ENCODE measurements at places on chromosomes 4 and X.
A peak's percentile ranks its signal among the peaks of the same experiment; 100 is the strongest.

DNA sequence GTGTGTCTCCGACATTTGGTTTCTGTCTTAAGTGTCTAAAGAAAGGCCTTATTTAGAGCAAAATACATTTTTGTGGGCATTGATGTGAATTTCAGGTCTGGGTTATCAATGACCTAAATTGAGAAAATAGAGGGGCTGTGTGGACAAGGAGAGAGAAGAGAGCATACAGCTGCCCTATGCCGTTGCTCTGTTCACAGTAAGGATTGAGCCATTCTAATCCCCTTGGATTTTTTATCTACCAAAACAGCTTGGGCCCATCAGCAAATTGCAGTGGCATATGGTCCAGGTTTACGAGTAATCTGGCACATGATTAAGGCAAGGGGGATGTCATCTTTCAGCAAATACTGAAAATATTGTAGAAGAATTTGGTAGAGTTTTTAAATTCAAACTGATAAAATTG is 210.2 kb downstream of the ANTXR2 start:
- no peak for DNase-seq

GRCh38 chrX:144388738-144389137 is 504.9 kb downstream of the UBE2NL start:
- DNase-seq, result no peak

- DNase-seq, result no peak
These were observed 32.9 kb downstream of the HERC6 start for GRCh38 chr4:88411491-88412096.

- DNase-seq, result no peak
These were observed 537.1 kb upstream of the CXorf51A start for GRCh38 chrX:147351644-147352043.

- DNase-seq, result no peak
These were observed 32.1 kb downstream of the SYTL5 start for GRCh38 chrX:38038501-38038900.

DNA sequence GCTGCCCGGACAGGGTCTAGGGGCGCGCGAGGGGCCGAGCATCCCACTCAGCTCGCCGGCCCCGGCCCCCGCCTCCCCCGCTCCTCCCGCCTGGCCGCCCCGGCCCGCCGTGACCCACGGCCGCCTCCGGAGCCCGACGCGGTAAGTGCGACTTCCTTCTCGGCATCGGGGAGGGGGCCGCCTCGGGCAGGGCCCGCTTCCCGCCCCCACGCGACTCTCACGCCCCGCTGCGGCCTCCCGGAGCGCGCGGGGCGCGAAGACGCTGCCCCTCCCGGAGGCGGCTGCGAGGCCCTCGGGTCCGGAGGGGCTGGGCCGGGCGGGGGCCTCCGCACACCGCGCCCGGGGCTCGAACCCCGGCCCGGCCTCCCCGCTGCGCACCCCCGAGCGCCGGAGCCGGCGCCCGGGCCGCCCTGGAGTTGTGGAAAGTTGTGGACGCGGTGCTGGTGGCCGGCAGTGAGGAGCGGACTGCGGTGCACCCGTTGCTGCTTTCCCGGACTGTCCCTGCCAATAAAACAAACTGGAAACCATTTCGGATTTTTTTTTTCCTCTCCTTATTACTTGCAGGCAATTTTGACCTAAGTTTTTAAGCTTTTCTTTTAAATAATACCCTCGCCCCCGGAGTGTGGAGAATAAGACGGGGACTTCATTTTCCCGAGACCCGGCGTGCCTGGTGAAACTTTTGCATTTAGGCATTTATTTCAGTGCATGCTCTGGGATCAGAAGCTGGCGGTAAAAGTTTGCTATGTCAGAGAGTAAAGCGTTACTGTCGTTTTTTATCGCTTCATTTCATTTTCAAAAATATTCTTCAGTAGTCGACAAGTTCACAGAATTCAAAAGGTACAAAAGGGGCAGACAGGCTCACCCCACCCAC is 13.0 kb upstream of the TMEM156 start:
- no peak for DNase-seq

DNA sequence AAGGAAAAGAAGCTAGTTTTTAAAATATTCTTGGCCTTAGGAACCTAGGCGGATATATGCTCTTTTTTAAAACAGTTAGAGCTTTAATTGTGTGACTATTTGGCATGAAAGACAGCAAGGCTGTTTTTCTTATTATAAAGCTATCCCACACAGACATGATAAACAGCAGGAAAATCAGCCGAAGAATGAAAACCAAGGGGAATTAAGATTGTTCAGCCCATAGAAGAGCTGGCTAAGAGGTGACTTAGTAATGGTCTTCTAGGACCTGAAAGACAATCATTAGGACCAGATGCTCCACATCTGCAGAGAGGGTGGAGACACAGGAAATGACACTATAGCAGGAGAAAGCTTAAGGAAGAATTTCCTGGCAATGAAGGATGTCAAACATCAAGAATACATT is 171.4 kb upstream of the NRK start:
- DNase-seq, result no peak

DNA sequence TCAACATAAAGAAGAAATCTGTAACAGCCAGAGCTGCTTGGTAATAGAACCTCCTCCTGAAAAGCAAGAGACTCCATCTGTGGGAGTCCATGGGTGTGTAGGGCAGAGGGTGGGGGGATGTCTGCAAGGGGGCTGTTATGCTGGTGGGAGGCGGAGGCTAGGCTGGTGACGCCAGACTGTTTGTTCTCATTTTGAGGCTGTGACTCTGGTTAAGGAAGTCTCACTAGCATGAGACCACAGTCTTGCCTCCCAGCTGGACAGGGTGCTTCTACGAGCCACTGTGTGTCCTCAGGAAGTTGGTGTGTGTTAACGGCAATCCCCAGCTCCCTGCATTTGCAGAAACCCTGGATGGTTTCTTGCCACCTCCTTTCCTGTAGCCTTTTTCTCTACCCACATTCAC is 79.8 kb downstream of the NSUN7 start:
- DNase-seq, result no peak

DNA sequence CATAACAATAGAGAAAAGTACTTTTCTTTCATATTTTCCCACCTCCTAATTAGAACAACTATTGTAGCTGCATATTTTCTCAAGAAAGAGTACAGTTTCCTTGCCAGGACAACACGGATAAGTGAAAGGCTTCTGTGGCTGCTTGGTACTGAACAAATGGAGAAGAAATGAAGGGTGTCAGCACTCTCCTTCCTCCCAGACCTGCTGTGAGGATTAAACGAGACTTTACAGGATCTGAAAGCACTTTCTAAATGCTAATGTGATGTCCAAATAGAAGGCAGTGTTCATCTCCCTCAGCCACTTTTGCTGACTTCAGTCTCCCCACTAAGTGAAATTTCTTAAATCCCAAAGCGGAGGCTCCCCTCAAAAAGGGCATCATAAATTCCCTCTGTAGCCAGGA is 13.9 kb downstream of the NIPAL1 start:
- no peak for DNase-seq

DNA sequence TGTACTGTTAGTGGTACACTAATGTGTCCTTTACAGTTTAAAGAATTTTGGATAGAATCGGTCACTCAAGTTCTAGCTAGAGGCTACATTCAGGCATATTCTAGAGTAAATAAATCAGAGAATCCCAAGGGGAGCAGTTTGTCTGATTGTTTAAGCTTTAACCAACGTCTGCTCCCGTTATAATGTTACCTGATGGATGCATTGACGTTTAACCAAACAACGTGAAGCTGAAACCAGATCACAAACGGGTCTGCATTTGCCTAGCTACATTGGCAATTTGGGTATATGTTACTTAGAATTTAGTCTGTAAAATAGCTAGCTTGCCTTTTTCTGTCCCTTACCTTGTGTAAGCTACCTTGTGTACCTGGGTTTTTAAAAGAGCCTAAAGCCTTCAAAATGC is 1.6 kb downstream of the PI4K2B start:
- no peak for DNase-seq

DNA sequence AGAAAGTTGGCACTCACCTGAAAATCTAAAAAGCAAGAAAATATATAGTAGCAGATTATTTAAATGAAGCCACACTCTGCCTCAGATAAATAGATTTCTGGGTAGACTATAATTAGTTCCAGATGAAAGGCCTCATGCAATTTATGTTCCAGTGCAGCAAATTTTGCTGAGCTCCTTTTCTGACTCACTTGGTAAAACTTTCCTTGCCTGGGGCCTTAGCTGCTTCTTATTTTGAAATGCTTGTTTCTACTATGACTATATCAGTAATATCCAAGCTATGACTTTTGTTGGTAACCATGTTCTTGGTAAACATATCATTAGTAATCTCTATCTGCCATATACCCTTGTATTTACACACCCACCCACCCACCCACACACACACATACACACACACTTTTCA is 961.8 kb downstream of the SH3BGRL start:
- no peak for DNase-seq

- DNase-seq, result no peak
These were observed 5.7 kb downstream of the CD99 start for GRCh38 chrX:2696698-2697215.

DNA sequence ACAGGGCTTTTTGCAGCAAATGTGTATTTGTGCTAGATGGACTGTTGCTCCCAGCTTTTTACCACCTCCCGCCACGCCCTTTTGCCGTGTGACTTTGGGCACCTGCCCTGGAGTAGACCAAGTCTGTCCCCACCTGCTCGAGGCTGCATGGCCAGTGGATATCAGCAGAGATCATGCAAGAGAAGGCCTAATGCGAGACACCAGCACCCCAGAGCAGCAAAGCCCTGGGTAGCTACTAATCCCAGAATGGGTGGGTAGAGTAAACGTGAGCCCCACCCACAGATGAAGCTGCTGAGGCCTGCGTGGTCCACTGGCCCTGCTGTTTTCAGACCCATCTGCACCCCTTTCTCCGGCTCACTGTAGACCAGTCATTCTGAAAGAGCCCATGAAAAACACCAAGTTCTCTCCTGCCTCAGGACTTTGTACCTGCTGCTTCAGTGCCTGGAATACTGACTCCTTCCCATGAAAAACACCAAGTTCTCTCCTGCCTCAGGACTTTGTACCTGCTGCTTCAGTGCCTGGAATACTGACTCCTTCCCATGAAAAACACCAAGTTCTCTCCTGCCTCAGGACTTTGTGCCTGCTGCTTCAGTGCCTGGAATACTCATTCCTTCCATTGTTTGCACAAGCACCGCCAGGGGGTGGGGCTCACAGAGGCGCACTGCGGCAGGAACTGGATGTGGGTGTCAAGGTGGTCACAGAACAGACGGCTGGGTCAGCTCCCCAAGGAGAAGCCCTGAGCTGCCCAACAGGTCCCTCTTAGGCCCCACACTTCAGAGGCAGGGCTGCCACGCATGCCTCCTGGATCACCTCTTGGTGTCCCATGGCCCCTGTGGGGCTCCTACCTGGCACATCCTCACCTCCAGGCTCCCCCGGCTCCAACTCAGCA is 5.1 kb upstream of the TNIP2 start:
- no peak for DNase-seq

- no peak for DNase-seq
These were observed at the start of gene OCIAD2 for GRCh38 chr4:48906206-48907173. TSS of gene OCIAD2 (minus strand) at chr4:48906774. CDS start at chr4:48904549, 2,225 bp downstream.

DNA sequence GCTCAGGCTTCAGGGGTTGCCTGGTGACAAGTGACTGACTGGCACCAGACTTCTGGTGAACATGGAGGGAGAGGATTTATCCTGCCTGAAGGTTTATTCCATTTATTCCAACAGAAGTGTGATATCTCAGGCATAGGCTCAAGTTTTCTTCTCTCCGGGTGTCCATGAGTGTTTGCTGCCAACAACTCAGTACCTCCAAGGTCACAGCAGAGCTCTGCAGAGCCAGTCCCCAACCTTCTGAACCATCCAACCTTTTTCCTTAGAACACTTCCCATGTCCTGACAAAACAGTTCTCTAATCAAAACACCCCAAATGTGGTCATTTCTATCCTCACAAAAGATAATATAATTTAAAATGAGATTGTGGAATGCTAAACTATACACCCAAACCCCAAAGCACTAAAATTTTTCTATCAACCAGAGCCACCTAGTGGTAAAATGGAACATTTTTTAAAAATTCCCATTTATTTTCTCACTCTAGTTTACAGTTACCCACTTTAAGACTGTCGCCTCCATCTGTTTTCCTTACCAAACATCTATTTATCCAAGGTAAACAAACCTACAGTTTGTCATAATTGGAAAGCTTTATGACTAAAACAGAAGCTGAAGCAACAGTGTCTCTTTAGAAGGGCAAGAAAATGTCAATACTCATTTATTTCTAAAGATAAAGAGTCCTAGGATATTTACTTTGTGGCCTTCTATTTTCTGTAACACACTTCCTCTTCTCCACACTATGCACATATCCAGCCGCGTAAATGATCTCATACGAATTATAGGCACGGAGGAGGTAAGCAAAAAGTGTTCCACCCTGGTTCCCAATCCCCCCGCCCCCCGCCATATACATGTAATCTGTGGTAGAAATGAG is 39.5 kb downstream of the TMEM154 start:
- no peak for DNase-seq

DNA sequence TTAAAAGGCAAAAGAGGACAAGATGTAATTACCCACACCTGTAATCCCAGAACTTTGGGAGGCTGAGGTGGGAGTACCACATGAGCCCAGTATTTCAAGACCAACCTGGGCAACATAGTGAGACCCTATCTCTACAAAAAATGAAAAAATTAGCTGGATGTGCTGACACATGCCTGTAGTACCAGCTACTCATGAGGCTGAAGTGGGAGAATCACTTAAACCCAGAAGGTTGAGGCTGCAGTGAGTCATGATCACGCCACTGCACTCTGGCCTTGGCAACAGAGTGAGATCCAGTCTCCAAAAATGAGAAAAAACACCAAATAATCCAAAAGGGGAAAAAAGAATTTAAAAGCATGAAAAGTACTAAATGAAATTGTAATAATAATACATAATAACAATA is 30.8 kb downstream of the NR0B1 start:
- no peak for DNase-seq

GRCh38 chr4:171765514-171765913 is 47.7 kb upstream of the GALNTL6 start:
- DNase-seq, result no peak

DNA sequence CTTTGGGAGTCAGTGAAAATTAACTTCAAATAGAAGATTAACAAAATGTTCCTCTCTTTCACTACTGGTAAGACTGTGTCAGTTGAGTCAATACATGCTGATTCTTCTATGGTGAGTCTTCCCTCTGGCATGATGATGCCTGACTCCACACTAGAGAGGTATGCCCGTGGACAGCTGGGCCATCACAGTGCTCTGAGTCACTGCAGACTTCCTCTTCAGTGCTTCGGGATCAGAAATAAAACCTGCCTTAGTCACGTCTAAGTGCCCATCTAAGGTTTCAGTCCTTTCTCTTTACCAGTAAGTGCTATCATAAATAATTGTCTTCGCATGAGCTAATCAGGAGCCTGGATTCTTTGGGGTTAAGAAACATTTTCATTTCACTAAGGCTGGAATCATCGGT is 1.6 kb upstream of the ASB5 start:
- peak; percentile 99 for DNase-seq

- DNase-seq, result no peak
These were observed 185.7 kb downstream of the UNC5C start for GRCh38 chr4:95362906-95363558.

DNA sequence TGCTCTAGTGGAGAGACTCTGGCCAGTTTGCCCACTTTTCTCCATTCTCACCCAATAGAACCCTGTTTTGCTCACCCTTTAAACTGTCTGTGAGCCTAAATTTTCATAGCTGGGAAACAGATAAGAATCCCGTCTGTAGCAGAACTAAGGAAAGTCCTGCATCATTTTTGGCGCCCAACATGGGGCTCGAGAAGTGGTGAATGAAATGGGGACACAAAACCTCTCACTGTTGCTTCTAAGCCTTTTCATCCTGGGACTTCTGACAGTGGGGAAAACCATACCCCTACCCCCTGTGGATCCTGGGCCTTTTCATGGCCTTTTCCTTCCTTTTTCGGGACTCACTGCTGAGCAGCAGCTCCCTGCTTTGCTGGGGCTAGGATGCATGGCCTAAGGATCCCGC is 189.9 kb downstream of the INPP4B start:
- DNase-seq, result no peak
